Breast epithelium (tissue), 4 donors: ENCODE measurements at places on chromosomes 4 and X.
A peak's percentile ranks its signal among the peaks of the same experiment; 100 is the strongest.

GRCh38 chrX:110803506-110803905 lies 7.9 kb upstream of the CHRDL1 start:
- no peak overlapping the region for H3K27ac ChIP-seq
- H3K4me1 ChIP-seq: no peaks in the 10 kb centered on the region
- H3K36me3 ChIP-seq: no peaks in the 10 kb centered on the region
- H3K4me3 ChIP-seq: no peak overlapping the region

DNA sequence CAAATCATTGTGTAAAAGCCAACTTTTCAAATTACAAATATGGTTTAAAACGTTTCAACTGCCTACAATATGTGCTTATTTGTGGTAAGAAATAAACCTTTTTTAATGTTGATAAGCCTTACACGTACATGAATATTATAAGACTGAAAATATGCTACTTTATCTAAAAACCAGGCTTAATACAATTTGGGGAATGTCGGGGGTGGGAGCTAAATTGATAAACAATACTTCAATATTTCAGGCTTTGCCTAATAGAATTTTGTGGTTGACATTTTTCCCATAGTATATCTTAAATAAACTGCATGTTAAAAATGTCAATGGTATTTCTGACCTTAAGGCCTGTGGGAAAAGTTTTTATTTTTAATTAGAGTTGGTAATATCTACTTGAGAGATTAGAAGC lies 69.8 kb upstream of the SLIT2 start:
- H3K4me3 ChIP-seq: no peak overlapping the region
- no peak overlapping the region for H3K27ac ChIP-seq
- H3K36me3 ChIP-seq: no peaks in the 10 kb centered on the region
- H3K27me3 ChIP-seq: no peaks in the 10 kb centered on the region
- DNase-seq: no peak

- H3K27ac ChIP-seq: no peak overlapping the region
- H3K36me3 ChIP-seq: no peaks in the 10 kb centered on the region
- no peaks in the 10 kb centered on the region for H3K4me1 ChIP-seq
- no peaks in the 10 kb centered on the region for H3K27me3 ChIP-seq
- DNase-seq: peak; percentile 75
Measured at GRCh38 chr4:85107553-85107952, 141.1 kb upstream of the WDFY3 start.

DNA sequence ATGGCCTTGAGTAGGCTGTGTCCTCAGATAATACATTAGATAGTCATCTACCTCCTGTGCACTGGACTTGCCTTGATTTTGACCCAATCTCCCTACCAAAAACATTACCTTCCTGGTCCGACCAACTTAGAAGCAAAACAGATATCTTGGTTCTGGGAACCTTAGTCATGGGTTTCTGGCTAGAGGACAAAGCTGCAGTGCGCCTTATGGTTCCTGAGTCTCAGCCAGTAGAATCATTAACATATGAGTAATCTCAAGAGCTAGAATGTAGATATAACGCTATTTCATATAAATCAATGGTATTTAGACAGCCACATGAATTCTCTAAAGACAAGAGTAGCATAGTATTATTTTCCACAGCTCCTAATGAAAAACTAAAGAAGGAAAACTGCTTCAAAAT lies 83.1 kb downstream of the GRIA3 start:
- no peaks in the 10 kb centered on the region for H3K36me3 ChIP-seq
- H3K27me3 ChIP-seq: peaks cover 6% of the 10 kb centered on the region
- no peak for DNase-seq
- no peaks in the 10 kb centered on the region for H3K4me1 ChIP-seq
- no peak overlapping the region for H3K27ac ChIP-seq

- DNase-seq: no peak
- H3K36me3 ChIP-seq: no peaks in the 10 kb centered on the region
- H3K27me3 ChIP-seq: no peaks in the 10 kb centered on the region
- H3K27ac ChIP-seq: no peak overlapping the region
Measured at GRCh38 chrX:92260102-92260501, 480.9 kb downstream of the PCDH11X start.

GRCh38 chr4:114728426-114728825 lies 129.8 kb downstream of the UGT8 start:
- no peak overlapping the region for H3K4me3 ChIP-seq
- H3K27me3 ChIP-seq: no peaks in the 10 kb centered on the region
- H3K36me3 ChIP-seq: no peaks in the 10 kb centered on the region
- DNase-seq: no peak
- no peak overlapping the region for H3K27ac ChIP-seq

DNA sequence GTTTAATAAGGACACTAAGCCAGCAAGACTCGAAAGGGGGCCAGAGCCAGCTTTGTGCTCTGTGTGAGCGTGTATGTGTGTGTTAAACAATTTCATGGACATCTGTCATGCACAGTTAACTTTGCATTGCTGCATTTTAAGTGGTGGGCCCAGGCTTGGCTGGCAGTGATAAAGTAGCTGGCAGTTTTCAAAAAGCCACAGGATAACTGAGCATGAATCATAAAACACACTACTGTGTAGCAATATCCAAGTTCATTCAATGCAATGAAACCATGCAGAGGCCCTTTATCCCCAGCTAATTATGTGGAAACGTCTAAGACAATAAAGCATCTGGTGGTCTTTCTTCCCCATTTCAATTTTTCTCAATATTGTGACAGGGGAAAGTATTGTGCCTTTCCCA lies 132.9 kb downstream of the NKX6-1 start:
- no peak overlapping the region for H3K4me3 ChIP-seq
- no peak for DNase-seq
- H3K36me3 ChIP-seq: no peaks in the 10 kb centered on the region
- H3K4me1 ChIP-seq: no peaks in the 10 kb centered on the region

GRCh38 chr4:8324640-8325239 lies 55.2 kb downstream of the HTRA3 start:
- no peaks in the 10 kb centered on the region for H3K27me3 ChIP-seq
- no peak overlapping the region for H3K27ac ChIP-seq
- no peaks in the 10 kb centered on the region for H3K4me1 ChIP-seq
- no peaks in the 10 kb centered on the region for H3K36me3 ChIP-seq
- no peak for DNase-seq

GRCh38 chr4:103498161-103499070 lies 221.4 kb downstream of the TACR3 start:
- H3K4me1 ChIP-seq: no peaks in the 10 kb centered on the region
- no peak for DNase-seq
- H3K36me3 ChIP-seq: no peaks in the 10 kb centered on the region
- H3K27ac ChIP-seq: no peak overlapping the region

DNA sequence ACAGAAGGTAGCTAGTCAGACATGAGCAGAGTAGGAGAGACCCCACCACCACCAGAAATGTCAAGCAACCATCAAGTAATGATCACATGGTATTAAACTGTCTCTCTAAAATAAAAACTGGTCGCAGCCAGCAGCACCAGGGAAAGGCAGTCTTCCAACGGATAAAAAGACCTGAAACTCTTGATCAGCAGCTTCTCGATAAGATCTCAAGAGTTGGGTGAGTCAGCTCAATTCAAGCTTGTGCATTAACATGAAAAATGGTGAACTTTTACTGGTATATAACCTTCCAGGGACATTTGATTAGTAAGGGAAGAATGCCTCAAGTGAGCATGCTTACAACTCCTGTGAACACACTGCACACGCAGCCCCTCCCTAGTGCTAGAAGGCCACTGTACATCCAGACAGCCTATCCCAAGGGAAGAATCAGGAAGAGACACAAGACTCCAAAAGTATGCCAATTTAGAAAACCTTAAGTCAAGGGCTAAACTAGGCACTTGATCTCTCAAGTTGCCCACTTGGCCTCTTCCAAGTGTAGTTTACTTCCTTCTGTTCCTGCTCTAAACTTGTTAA lies 270.0 kb upstream of the GNPDA2 start:
- no peak overlapping the region for H3K4me3 ChIP-seq
- no peak overlapping the region for H3K27ac ChIP-seq
- H3K36me3 ChIP-seq: no peaks in the 10 kb centered on the region
- no peak for DNase-seq
- no peaks in the 10 kb centered on the region for H3K27me3 ChIP-seq

DNA sequence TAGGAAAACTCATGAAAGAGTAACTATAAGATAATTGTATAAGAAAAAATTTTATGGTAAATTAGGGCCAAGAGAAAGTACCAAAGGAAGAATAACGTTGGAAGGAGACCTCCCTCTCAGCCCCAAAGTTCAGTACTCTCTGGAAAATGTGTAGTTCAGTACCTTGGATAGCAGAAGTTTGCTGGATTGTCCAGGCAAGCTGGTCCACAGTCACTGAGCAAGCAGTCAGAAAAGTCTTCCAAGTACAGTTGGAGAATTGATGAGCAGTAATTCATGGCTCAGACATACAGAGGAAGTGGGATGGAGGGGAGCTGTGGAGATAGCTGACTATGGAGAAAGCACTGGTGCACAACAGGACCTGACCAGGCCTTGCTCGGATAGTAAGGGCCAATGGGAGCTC lies 598.2 kb upstream of the NDST4 start:
- H3K27me3 ChIP-seq: no peaks in the 10 kb centered on the region
- DNase-seq: no peak
- no peaks in the 10 kb centered on the region for H3K36me3 ChIP-seq
- no peak overlapping the region for H3K4me3 ChIP-seq
- H3K4me1 ChIP-seq: no peaks in the 10 kb centered on the region

- no peaks in the 10 kb centered on the region for H3K27me3 ChIP-seq
- no peak for DNase-seq
- no peaks in the 10 kb centered on the region for H3K4me1 ChIP-seq
- H3K27ac ChIP-seq: no peak overlapping the region
- no peaks in the 10 kb centered on the region for H3K36me3 ChIP-seq
- no peak overlapping the region for H3K4me3 ChIP-seq
Measured at GRCh38 chr4:74667438-74667837, 126.9 kb downstream of the BTC start.

DNA sequence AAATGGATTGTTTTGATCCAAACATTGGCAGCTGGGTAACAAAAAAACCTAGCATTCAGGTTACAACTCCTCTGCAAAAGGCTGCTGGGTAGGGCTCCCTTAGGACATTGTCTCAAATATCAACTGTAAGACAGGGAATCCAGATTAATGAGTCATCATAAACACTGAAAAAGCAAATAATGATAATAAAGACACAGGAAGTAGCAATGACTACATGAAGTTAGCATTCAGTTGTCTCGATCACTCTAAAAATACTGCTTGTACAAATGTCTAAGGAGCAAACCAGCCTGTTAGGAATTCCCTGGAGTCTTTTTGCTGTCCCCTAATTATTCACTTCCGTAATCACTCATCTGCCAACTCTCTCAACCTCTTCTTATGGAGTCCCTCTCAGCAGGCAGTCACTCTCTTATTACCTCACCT lies 259.2 kb downstream of the GPC3 start:
- H3K27ac ChIP-seq: no peak overlapping the region
- no peak overlapping the region for H3K4me3 ChIP-seq
- H3K36me3 ChIP-seq: no peaks in the 10 kb centered on the region
- no peaks in the 10 kb centered on the region for H3K4me1 ChIP-seq
- no peak for DNase-seq

- no peaks in the 10 kb centered on the region for H3K4me1 ChIP-seq
- H3K4me3 ChIP-seq: no peak overlapping the region
- DNase-seq: no peak
- no peaks in the 10 kb centered on the region for H3K36me3 ChIP-seq
- no peaks in the 10 kb centered on the region for H3K27me3 ChIP-seq
Measured at GRCh38 chr4:48030470-48030869, 13.9 kb downstream of the NIPAL1 start.

DNA sequence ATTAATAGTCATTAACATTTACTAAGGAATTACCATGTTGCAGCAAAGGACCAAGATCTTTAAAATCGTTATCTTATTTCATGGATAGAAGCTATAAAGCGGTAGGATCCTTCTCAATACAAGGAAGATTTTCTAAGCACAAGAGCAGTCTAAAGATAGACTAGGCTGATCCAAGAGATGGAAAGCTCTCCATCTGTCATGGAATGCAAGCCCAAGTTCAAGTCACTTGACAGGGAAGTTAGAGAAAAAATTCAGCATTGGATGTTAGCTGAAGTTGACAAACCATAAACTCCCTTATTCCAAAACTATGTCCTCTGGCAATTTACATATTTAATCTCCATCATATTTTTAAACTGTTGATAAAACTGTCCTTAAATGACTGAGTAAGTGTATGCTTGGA lies 177.7 kb downstream of the LDB2 start:
- no peaks in the 10 kb centered on the region for H3K4me1 ChIP-seq
- H3K27me3 ChIP-seq: no peaks in the 10 kb centered on the region
- H3K27ac ChIP-seq: no peak overlapping the region
- no peak overlapping the region for H3K4me3 ChIP-seq

DNA sequence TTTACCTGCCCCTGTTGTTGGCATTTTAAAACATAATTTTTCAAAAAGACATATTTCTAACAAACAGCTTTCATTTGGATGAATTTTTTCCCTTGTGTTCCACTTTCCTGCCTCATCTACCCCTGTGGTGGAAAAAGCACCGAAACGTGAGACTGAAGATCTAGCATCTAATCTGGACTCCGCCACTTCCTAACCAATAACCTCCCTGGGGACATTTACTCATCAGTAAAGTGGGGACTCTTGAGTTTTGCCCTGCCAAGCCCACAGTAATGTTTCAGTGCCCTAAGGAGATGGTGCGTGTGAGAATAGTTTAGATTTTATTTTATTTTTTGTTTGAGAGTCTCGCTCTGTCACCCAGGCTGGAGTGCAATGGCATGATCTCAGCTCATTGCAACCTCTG lies 56.7 kb downstream of the ADGRG2 start:
- H3K4me1 ChIP-seq: no peaks in the 10 kb centered on the region
- DNase-seq: no peak
- H3K27ac ChIP-seq: no peak overlapping the region

GRCh38 chrX:155071694-155072280 lies 479 bp downstream of the BRCC3 start:
- peak overlapping the region; percentile 73 for H3K27ac ChIP-seq
- H3K27me3 ChIP-seq: no peaks in the 10 kb centered on the region
- H3K36me3 ChIP-seq: no peaks in the 10 kb centered on the region
- no peak for DNase-seq
- peak overlapping the region; percentile 57 for H3K4me3 ChIP-seq

- DNase-seq: no peak
- H3K27ac ChIP-seq: no peak overlapping the region
- H3K36me3 ChIP-seq: no peaks in the 10 kb centered on the region
- no peaks in the 10 kb centered on the region for H3K4me1 ChIP-seq
Measured at GRCh38 chrX:3191201-3191600, 149.9 kb downstream of the ARSF start.

DNA sequence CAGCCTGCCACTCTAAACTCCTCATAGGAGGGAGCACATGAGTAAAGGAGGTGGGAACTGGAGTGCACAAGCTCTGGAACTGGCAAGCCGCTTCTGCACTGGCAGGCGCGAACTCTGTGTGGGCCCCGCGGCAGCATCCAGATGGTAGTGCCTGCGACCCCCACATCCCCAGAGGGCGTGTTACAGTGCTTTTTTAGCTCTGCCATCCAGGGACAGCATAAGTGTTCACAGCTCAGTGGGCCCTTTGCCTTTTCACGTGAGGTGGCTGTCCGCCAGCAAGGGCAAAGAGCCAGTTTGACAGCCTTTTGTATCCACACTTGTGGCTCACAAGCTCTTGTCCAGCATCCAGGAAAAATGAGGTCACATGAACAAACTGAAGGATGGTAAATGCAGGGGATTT lies 581.6 kb upstream of the DIAPH2 start:
- no peak for DNase-seq
- no peaks in the 10 kb centered on the region for H3K36me3 ChIP-seq
- no peaks in the 10 kb centered on the region for H3K4me1 ChIP-seq
- H3K4me3 ChIP-seq: no peak overlapping the region
- no peaks in the 10 kb centered on the region for H3K27me3 ChIP-seq
- H3K27ac ChIP-seq: no peak overlapping the region
